ENCODE measurements at places on chromosomes 13 and 19.

DNA sequence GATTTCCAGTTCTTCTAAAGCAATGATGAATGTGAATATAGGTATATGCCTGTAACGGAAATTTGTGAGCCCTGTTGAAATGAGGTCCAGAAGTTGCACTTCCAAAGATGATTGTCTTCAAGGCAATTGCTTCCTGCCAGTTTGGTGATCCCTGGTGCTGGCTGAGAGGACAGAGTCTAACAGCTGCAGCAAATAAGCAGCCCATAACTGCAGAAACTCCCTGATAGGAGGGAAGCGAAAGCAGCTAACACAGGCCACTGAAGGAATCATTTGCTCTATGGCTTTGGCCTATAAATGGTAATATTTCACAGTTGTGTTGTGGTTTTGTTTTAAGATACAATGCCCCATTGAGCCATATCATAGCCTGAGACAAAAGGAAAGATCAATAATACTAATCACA, 451.5 kb upstream of the MIR17HG start:
- peak; percentile 63 for DNase-seq

DNA sequence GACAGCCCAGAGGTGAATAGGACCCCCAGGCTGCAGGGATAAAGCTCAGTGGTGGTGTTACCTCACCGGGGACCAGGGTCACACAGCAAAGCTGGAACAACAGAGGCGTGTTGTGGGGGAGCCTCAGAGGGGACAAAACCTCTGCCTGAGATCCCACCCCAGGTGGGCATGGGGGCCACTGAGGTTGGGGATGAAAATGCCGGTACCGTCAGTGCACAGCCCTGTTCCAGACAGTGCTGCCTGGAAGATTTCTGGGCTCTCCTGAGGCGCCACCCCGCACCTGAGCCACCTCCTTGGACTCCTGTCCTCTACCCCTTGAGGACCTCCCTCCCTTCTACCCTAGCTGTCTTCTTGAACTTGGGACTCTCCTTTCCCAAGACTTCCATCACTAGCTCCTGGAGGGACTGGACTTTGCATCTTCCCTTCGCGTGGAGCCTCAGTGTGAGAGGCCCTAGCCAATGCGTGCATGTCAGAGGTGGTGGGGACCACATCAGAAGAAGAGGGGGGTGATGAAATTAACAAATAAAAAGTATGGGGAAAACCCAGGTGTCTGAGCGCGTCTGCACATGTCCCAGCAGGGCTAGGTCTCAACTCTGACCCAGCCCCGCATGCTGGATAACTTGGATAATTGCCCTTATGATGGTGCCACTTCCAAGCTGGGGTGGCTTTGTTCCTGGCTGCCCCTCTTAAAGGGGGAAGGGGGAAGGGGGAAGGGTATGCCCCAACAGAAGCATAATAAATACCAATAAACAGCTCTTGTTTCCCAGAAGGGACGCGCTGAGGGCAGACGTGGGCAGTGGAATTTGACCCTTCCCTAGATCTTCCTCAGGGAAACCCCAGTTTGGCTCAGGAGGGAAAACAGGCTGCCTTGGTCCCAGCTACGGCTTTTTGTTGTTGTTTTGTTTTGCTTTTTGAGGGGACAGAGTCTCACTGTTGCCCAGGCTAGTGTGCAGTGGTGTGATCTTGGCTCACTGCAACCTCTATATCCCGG, 11.6 kb downstream of the CNFN start:
- DNase-seq, result peak; percentile 57

GRCh38 chr19:13366529-13367143, 139.6 kb downstream of the CACNA1A start:
- no peak for DNase-seq

GRCh38 chr13:43783820-43784219, 3.0 kb downstream of the ENOX1 start:
- peak; percentile 50 for DNase-seq

DNA sequence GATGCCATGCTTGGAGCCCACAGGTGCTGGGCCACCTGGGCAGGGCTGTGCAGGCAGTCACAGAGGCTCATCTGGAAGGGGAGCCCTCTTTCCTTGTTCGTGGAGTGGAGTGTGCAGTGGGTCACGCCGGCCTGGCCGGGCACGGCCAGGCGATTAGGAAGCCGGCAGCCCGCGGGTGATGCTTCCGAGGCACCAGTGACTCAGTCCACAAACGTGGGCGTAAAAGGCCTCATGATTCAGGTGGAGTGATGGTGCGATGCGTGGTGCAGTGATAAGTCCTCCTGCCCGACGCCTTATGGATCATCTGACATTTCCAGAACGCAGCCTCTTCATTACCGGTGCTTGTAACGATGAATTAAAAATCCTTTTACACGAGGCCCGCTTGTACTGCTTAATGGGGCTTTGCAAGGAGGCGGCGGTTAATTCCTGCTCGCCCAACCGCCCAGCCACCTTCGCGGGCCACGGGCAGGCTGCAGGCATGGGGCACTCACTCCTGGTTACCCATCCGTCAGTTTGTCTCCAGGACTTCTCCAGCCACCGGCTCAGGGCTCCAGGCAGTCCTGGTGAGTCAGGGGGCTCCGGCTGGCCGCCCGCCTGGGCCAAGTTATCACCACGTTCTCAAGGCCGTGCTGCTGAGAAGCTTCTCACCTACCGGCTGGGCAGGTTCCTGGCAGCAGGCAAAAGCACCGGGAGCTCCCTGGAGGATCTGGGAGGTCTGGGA, 172.4 kb downstream of the KDM4B start:
- no peak for DNase-seq

GRCh38 chr13:37345869-37346268, 240.4 kb upstream of the CSNK1A1L start:
- DNase-seq, result no peak

Measured in small intestine (tissue), 16 donors.